A549 (cell line): ENCODE measurements at places on chromosomes 6 and 20.
A peak's percentile ranks its signal among the peaks of the same experiment; 100 is the strongest.

- no peak for DNase-seq
Measured at GRCh38 chr20:50758469-50758868, 27.1 kb downstream of the PARD6B start.

- no peak for DNase-seq
Measured at GRCh38 chr6:35247642-35248231, 11.8 kb upstream of the ZNF76 start.

GRCh38 chr6:158284007-158284875 is 28.0 kb upstream of the TULP4 start:
- DNase-seq = peak; percentile 61

DNA sequence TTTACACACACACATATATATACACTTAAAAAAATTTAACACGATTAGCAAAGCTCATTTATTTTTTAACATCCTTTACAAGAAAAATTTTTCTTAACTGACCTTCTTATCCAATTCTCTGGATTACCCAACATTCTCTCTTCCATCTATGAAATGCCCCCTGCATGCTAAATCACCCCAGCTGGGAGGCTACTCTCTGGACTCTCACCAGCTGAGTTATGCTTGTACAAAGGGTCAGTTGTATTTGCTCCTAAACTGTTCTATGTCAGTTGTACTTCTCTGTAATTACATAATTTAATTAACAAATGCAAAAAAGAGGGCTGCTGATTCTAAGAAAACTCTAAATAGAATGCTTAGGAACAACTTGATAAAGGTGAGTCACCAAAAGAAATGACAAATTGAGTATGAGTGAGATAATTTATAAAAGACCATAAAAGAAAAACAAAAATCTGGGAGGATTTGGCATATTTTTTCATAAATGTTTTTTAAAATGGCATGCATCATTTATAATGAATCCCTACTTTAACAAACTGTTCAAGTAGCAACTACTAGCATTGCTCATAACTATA is 120.5 kb downstream of the KIF13A start:
- DNase-seq = no peak

- no peak for DNase-seq
Measured at GRCh38 chr6:20217324-20217855, 5.1 kb upstream of the MBOAT1 start.

GRCh38 chr6:128478230-128479047 is 42.0 kb downstream of the PTPRK start:
- no peak for DNase-seq

DNA sequence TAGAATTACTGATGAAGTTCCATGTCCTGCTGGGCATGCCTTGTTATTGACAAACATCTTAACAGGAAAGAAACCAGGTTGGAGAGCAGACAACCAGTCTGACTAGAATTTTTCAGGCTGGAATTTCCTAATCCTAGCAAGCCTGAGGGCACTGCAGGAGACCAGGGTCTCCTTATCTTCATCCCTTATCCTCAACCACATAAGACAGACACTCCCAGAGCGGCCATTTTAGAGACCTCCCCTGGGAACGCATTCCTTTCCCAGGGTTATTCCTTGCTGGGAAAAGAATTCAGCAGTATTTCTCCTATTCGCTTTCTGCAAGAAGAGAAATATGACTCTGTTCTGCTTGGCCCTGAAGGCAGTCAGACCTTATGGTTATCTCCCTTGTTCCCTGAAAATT is 803.7 kb downstream of the GRIK2 start:
- DNase-seq = no peak

GRCh38 chr20:41245086-41245707 is 72.3 kb downstream of the ZHX3 start:
- no peak for DNase-seq

DNA sequence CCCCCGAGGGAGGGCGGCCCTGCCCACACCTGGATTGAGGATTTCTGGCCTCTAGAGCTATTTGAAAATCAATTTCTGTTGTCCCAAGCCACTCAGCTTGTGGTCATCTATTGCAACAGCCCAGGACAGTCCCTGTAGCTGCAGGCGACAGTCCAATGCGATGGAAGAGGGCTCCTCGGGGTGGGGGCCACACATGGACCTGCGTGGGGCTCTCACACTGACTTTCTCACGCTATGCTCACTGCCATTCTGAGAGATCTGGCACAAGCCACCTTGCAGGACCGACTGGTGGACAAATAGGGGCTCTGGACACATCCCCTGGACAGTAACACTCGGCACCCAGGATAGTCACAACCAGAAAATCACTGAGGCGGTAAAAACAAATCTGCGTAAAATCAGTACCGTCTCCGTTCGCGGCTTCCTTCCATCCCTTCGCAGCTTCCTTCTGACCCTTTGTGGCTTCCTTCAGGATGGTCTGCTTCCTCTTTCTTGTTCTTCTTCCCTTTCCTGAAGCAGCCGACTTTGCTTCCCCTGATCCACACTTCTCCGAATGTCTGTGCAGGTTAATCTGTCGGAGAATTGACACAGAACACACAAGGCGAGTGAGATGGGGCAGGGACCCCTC is 21.8 kb downstream of the CTCFL start:
- no peak for DNase-seq

DNA sequence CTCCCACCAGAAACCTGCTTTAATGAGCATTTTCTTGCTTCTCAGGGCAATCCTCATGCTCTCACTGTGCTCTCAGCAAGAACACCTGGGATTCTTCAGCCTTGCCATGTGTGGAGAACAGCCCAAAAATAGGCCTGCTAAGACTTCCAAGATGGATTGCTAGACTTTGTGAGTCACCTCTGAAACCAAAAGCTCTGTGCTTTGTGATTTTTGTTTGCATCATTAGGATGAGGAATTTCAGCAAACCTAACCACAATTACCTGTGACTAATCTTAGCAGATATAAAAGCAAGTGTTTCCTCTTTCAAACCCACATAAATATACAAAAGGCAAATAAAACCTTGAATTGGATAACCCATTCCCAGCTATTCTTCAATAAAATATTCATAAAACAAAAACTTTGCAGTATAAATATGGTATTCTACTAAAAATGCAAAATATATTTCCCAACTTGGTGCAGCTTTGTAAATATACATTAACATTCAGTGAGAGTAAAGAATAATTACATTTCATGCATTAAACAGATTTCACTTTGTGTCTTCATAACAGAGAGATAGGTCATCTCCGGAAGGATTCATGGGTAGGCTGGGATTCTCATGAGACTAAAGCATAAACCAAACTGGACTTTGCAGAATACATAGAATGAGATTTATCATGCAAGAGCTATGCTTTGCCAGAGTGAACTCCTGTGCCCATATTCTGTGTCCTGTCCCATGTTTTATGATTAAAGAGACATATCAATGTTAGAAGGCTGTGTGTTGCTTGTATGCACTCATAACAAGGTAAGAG is 33.5 kb downstream of the TPBG start:
- peak; percentile 17 for DNase-seq

GRCh38 chr20:17556837-17557674 is 12.8 kb upstream of the DSTN start:
- DNase-seq = no peak

DNA sequence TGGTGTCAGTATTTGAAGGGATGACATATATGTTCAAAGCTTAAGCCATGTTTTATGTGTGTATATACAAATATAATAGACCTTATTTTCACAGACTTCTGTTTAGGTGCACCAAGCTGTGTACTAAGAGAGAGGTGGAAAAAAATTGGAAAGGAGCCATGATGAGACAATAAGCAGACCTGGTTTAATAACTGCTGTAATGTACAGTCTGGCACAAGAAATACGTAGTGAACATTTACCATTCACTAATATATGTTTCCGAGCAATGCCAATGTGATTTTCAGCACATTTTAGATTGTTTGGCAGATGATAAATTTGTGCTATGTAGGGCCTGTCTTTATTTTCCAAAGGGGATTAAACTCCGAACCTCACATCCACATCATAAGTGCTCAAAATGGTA is 116.3 kb downstream of the KHDC1L start:
- DNase-seq = no peak
